ENCODE measurements at places on chromosomes 12 and 14.
A peak's percentile ranks its signal among the peaks of the same experiment; 100 is the strongest.

GRCh38 chr14:79614448-79614847 lies 596.9 kb downstream of the DIO2 start:
- peak; percentile 17 for DNase-seq

DNA sequence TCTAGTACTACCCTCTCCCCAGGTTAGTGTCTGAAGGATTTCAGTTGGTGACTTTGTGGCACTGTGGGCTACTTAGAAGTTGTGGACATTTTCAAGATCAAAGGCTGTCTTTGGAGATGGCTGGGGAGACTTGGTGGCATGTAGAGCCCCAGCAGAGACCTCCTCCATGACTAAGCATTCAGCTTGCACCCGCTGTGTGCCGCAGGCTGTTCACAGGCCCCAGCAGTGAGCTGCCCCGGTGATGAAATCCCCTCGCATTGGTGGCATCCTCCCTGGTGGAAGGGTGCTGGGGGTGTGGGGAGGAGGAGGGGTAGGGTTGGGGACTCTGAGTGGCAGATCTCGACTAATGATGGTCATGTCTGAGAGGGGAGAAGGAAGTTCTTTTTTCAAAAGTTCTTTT lies 173.9 kb downstream of the TSPAN9 start:
- no peak for DNase-seq

DNA sequence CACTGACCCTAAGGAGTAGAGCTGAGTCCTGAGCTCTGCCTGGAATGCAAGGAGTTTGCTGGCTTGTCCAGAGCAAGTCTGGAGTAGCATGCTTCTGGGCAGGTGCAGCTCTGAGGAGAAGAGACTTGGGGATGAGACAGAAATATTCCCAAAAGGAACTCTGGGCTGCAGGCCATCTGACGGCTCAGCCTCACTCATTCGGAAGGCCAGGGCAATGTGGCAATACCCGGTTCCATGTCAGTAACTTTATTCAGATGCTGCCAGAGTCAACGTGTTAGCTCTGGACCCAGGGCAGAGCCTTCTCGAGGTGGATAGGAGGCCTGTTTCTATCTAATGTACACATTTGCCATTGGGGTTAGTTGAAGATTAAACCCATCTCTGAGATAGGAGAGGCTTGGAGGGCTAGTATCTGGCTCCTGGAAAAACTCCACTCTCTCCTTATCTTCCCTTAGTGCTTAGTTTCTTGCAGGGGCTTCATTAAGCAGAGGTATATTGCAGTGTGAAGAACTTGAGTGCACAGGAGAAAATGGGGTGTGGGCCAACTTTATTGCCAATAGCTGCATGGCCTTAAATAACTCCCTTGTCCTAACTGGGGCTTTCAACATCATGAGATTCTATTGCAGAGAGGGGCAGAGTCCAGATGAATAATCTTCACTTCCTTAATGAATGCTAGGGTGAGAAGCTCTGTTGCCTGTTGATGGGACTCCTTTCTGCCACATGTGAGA lies 65.6 kb downstream of the NTF3 start:
- no peak for DNase-seq

DNA sequence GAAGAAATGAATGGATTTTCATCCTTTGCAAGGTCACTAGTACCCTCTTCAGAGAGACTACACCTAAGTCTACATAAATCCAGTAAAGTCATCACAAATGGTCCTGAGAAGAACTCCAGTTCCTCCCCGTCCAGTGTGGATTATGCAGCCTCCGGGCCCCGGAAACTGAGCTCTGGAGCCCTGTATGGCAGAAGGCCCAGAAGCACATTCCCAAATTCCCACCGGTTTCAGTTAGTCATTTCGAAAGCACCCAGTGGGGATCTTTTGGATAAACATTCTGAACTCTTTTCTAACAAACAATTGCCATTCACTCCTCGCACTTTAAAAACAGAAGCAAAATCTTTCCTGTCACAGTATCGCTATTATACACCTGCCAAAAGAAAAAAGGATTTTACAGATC lies 40.8 kb downstream of the SPATA7 start:
- DNase-seq, result no peak

DNA sequence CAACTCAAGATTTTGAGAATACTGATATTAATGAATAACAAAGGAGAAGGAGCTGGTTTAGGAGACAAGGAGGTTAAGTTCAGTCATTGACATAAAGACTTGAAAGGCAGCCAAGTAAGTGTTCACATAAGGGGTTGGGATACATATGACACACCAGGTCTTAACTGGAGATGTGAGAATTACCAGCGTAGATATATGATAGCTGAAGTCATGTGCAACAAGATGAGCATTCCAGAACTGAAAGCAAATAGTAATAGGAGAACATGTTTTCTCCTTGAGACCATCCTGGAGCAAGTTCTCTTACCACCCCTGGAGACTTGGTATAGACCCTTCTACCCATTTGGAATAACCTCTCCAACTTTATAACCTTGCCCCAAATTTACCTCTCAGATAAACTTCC lies 43.3 kb upstream of the NPFF start:
- no peak for DNase-seq

DNA sequence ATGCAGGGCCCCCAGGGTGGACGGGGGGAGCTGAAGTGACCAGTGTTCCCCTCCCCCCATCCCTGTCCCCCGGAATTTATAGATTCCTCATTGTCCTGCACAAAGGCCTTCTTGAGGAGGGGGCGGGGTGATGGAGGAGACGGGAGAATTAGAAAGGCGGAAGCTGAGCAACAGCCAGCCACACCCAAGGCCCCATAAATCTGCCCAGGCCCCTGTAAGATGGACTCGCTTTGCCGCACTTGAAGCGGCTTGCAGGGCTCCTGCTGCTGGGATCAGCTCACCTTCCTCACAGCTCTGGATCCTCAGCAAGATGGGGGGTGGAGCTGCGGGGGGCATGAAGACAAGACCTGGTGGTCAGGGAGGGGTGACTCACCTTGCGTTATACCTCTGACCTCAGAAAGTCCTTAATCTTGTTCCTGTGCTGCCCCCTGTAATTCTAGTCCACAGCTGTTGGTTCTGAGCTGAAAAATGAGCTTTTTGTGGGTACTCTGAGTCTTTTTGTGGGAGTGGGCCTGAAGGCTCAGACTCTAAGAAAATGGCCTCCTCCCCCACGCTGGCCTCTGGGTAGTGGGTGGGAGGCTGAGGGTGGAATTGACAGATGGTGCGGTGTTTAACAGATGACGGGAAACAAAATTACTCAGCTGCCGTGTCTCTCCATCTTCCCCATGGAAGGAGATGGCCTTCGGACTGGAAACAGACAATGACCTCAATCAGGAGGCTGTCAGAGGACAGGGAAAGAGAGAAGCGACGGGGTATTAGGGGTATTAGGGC lies 15.8 kb upstream of the ANKRD33 start:
- DNase-seq, result no peak

DNA sequence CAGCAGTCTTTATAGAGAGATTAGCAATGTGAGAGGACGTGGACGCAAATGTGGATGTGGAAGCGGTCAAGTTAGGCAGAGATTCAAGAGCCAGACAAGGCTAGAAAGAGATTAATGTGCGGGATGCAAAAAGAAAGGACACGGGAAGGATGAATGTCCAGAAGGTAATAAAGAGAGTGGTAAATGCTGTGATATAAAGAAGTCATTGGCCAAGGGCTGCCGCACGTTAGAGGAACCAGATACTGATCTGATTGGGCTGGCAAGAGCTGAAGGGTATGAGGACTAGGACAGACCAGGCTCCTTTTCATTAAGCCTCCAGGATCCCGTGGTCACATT lies 59.5 kb downstream of the DHRS2 start:
- DNase-seq, result no peak

- DNase-seq, result no peak
Observed at GRCh38 chr12:72273499-72273837, 1.3 kb downstream of the TRHDE start.

DNA sequence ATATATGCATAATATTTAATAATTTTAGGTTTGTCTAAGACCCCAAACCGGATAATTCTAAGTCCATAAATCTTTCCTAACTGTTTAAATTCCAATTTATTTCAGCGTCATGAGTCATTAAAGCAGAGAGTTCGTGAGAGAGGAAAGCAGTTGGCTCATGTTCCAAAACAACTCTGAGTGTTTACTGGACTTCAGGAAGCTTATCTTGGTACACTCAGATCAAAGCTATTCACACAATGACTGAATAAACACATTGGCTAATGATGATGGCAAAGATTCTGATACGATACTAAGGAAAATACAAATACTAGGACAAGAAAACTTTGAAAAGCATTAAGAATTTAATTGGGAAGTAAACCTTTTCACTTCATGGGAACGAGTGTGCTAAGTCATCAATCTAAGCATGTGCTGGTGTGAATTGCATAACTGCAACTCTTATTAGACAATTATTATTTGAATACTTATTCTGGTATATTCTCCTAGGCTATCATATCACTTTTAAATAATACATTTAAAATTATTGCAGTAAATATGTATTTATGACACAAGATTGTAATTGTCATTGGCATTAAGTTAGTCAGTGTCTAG lies 34.8 kb upstream of the CLEC14A start:
- DNase-seq, result no peak

- DNase-seq, result no peak
Observed at GRCh38 chr12:51755251-51755650, 93.3 kb downstream of the FIGNL2 start.

DNA sequence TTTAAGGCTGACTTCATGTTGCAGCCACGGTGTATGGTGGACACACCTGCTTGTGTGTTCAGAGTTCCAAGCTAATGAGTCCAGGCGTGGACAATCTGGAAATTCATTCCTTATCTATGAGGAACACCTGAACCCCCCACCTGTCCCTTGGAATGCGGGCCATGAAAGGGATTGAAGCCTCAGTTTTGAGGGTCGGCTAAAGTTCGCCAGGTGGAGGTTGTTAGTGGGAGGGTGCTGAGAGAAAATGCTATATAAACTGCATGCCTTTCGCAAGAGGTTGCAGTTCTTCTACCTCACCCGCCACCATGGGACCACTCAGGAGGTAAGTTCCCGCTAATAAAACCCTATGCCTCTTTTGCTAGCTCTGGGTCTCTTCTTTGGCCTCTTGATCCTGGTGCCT lies 348.0 kb downstream of the BCL11B start:
- DNase-seq, result no peak

DNA sequence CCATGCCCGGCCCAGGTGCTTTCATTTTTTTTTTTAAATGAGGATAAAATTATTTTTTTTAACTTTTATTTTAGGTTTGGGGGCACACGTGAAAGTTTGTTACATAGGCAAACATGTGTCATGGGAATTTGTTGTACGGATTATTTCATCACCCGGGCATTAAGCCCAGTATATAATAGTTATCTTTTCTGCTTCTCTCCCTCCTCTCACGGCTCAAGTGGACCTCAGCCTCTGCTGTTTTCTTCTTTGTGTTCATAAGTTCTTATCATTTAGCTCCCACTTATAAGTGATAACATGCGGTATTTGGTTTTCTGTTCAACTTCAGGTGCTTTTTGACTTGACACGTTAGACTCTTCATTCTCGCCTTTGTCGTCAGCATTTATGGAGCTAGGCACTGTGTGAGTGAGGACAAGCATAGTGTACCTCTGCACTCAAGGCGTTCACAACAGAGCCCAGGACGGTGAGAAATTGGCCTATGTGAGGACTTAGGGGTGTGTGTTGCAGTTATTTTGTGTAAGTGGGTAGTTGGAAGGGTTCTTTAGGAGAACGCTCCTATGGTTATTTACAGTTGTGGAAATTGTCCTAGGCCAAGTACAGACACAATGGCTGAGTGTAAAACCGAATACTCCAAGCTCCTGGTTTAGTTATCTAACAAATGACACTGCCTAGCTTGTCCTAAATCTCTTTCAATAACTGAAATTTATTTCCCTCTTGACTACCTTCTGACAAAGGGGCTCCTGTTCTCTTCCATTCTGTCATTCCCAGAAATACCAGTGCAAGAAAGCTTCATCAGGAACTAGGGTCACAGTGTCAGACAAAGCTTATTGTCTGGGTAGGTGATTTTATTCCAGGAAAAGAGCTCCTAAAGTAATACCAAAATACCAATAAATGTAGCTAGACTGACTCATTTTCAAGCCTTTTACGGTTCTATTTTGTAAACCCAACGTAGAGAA lies 200.5 kb upstream of the PRICKLE1 start:
- DNase-seq, result no peak

- DNase-seq, result peak; percentile 51
Observed at GRCh38 chr12:22543246-22544037, 900 bp downstream of the C2CD5 start.

DNA sequence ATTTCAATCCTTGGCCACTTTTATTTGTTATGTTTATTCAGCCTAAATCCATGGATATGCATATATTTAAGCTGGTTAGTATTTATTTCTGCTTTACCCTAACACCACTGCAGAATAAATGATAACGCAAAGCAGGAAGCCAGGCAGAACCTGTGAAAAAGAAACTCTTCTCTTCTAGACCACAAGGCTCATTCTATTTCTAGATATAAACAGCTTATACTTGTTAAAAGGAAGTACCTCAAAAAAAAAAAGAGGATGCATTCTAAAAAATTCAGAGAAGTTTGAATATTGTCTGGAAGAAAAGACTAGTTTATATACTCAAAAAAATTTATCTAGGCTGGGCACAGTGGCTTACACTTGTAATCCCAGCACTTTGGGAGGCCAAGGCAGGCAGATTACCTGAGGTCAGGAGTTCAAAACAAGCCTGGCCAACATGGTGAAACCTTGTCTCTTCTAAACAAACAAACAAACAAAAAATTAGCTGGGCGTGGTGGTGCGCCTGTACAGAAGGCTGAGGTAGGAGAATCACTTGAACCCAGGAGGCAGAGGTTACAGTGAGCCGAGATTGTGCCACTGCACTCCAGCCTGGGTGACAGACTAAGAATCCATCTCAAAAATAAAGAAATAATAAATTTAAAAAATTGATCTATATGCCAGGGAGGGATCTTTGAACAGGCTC lies 55.8 kb downstream of the GALNT4 start:
- no peak for DNase-seq

GRCh38 chr14:89015016-89015415 lies 190.6 kb downstream of the TTC8 start:
- DNase-seq, result no peak

- DNase-seq, result peak; percentile 72
Observed at GRCh38 chr12:50103767-50104321, at the start of gene GPD1. Gene GPD1, plus strand, starts transcription at chr12:50104008. Its CDS starts 43 bp downstream, at chr12:50104051.

GRCh38 chr14:34107441-34107840 lies 156.6 kb upstream of the EGLN3 start:
- DNase-seq, result no peak

DNA sequence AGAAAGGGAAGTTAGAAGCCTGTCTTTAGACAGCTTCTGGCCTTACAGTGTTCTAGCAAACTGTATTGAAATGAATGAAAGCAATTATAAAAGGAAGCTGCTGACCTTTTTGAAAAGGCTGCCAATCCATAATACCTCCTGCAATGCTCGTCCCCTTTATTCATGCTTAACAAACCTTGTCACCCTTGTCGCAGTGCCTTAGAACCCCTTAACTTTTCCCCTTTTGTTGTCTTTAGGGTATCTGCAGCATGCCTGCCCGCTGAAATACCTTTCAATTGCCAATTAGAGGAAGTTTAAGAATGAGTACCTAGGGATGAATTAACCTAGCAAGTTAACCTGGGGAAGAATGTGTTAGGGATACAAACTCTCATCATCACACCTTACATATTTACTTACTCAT lies 731.2 kb downstream of the RERGL start:
- DNase-seq, result no peak

GRCh38 chr12:112823582-112824149 lies 32.1 kb downstream of the RPH3A start:
- no peak for DNase-seq

Data from midbrain (tissue), 1 donor.